ENCODE measurements at places on chromosomes 3 and 15.

DNA sequence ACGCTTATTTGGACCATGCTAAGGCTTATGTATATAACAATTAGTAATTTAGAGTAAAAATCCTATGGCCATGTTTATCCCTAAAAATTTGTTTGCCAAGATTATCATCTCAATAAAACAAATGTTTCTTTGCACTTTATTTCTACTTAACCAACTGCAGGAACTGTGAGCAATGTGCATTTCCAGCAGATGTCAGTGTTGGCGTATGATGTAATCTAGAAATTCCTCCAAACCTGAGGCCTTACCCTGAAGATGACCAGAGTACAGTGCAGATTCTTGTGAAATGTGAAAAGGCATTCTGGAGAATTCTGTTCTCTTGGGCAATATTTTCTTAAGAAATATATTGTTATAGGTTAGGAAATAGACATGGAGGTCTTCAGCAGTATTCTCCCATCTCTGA lies 205.9 kb downstream of the MBNL1 start:
- DNase-seq, result no peak

DNA sequence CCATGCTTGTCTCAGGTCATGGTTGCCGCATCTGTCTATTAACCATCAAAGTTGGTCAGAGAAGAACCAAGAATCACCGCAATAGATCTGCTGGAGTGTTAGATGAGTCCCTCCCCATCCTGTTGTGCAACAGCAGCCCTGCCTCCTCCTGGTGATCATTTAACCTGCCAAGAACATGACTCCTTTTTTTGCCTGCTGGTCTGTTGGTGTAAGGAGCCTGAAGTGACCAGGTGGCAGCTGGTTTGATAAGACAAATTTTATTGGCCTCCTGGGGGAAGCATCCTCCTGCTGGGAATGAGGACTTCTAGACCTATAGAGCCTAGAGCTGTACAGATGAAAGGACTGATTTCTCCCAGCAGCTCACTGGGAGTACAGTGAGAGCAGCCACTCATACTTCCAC lies 43.5 kb upstream of the RAF1 start:
- DNase-seq, result no peak

- DNase-seq, result no peak
Measured at GRCh38 chr3:50172626-50173220, 17.6 kb downstream of the SEMA3F start.

- no peak for DNase-seq
Measured at GRCh38 chr3:149252272-149252671, 30.6 kb upstream of the CP start.

- no peak for DNase-seq
Measured at GRCh38 chr3:80023010-80023409, 255.2 kb upstream of the ROBO1 start.

GRCh38 chr3:141233457-141234161 lies 2.0 kb downstream of the PXYLP1 start:
- no peak for DNase-seq

DNA sequence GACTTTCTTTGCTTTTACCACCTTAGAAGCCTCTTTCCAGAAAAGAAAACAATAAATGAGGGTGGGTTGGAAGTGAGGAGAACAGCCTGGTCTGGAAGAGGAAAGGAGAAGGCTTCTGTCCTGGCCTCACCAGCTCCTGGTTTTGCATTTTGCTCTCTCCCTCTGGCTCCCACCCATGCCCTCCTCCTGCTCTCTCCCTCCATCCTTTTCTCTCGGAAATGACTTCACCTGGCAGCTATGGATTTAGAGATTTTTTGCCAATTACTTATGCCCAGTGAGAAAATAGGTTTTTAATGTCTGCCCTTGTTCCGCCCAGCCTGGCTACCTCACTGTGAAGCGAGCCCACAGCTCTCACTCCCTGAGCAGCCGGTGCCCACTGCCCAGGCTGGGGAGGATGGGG lies 77.9 kb upstream of the NTRK3 start:
- no peak for DNase-seq

- no peak for DNase-seq
Measured at GRCh38 chr3:141006344-141006743, 44.8 kb upstream of the SPSB4 start.

DNA sequence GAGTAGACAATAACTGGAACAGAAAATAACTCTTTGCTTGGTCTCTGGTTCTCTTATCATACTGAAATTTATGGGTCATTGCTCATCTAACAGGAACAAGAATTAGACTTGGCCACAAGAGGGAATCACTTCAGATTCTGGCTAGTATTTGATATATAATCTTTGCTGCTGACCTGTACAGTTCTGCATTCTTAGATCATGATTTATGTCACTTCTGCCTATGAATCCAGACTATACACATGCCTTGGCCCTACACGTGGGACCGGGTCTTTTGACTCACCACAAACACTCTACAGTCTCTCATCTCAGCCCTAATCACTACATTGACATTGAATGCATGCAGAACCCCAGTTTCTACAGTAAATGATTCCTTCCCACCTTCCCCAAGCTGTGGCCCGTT lies 162.5 kb upstream of the SOX2 start:
- DNase-seq, result no peak

DNA sequence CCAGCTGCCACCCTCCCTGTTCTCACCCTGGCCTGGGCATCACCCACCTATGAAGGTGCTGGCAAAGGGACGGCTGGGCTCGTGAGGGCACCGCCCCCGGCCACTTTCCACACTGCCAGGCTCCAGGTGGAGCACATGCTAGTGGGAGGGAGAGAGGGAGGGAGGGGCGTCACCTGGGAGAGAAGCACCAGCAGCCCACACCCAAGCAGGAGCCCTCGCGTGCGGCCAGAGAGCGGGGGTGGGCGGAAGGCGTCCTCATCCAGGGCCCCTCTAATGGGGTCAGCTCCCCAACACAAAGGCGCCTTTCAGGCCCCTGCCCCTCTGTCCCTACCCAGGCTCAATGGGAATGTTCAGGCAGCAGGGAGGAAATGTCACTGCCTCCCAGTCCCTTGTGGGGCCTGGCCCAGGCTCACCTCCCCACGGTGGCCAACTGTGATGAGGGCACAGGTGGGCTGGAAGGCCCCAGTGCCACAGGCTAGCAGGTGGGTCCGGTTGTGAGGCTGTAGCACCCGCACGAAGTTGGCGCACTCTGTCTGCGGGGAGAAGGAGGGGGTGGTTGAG lies 3.1 kb downstream of the SEMA3G start:
- no peak for DNase-seq

DNA sequence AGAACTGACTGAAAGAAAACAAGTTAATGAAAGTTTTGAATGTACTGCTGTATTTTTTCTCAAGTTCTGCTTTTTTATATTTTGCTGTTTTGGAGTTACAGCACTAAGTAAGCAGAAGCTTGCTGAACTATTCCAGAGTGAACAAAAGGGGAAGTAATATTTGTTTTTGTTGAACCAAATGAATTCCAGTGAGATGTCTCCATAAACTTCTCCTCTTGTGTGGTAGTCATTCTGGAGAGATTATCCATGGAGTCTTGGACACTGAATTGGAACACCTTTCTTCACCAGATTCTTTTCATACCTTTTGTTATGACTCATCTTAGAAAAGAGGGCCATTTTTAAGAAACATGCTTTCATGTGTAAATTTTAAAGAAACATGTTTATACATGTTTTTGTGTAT lies 8.8 kb downstream of the ANKUB1 start:
- no peak for DNase-seq

DNA sequence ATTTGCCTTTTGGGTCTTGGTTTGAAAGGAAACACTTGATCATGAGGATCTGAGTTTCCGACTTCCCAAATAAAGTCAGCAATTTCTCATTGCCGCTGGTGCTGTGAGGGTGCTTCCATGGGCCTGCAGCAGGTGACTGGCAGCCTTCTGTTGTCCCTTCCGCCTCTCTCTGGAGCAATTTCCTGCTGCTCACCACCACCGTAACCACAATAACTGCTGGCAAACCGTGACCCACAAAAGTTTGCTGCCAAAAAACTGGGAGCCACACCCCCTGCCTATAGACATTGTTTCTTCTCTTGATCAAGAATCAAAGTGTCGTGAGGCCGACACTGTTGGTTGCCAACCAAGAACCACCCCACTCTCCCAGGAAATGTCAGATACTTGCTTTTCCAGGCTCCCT lies 164.0 kb downstream of the NR2F2 start:
- DNase-seq, result no peak

All from stimulated activated CD8-positive, alpha-beta memory T cell treated with anti-CD3 and anti-CD28 coated beads, Interleukin-7, amount 100 ng/mL, for 1 hour (primary cell).